ENCODE measurements at places on chromosomes 4 and X. TPM values are rescaled to one million over a fixed set of nuclear protein-coding genes. Genes with fewer than 3 reads are reported as not detected.

AVPR2 gene
- total RNA-seq = not detected

EGF gene
- not detected for total RNA-seq

SFRP2 gene
- 0.54 TPM for total RNA-seq

CENPE gene
- 8.5 TPM for total RNA-seq

CRMP1 gene
- 947 TPM for total RNA-seq

TRAM1L1 gene
- 6.5 TPM for total RNA-seq

NPY1R gene
- total RNA-seq = 0.54 TPM

STOX2 gene
- total RNA-seq = 26.7 TPM

GABRG1 gene
- total RNA-seq = not detected

HDX gene
- 14.3 TPM for total RNA-seq

RHOXF2 gene
- total RNA-seq = not detected

ARHGEF38 gene
- total RNA-seq = not detected

ARAP2 gene
- total RNA-seq = 1.4 TPM

PRRG3 gene
- total RNA-seq = 2.0 TPM

FAM47E gene
- 2.9 TPM for total RNA-seq

TLR1 gene
- not detected for total RNA-seq

STPG2 gene
- total RNA-seq = 0.66 TPM

USP27X gene
- total RNA-seq = 4.2 TPM

YY2 gene
- total RNA-seq = 1.1 TPM

CXCR3 gene
- not detected for total RNA-seq

IGSF1 gene
- 3.0 TPM for total RNA-seq

HTR2C gene
- not detected for total RNA-seq

CLIC2 gene
- total RNA-seq = 0.56 TPM

TEX11 gene
- total RNA-seq = not detected

ADAD1 gene
- total RNA-seq = not detected

NHSL2 gene
- 7.3 TPM for total RNA-seq

ARR3 gene
- not detected for total RNA-seq

PLS3 gene
- 17.8 TPM for total RNA-seq

GPR119 gene
- not detected for total RNA-seq

GYPE gene
- total RNA-seq = not detected

FMR1 gene
- total RNA-seq = 45.4 TPM

CT45A1 gene
- total RNA-seq = not detected

CXCL9 gene
- not detected for total RNA-seq

IL3RA gene
- not detected for total RNA-seq

MTTP gene
- total RNA-seq = not detected

CITED1 gene
- 42.7 TPM for total RNA-seq

MAGEA1 gene
- total RNA-seq = not detected

LETM1 gene
- total RNA-seq = 48.5 TPM

SPATA4 gene
- not detected for total RNA-seq

POU3F4 gene
- 1.8 TPM for total RNA-seq

SLC39A8 gene
- total RNA-seq = 0.83 TPM

GPR173 gene
- total RNA-seq = 85.3 TPM

PCSK1N gene
- 127 TPM for total RNA-seq

DUX4 gene
- total RNA-seq = 1.2 TPM

ADH1A gene
- total RNA-seq = not detected

VMA21 gene
- total RNA-seq = 28.7 TPM

CYSLTR1 gene
- 0.25 TPM for total RNA-seq

MPP1 gene
- total RNA-seq = 12.7 TPM

MAGEC3 gene
- total RNA-seq = not detected

SEL1L3 gene
- total RNA-seq = 23.7 TPM

ANOS1 gene
- 1.0 TPM for total RNA-seq

Measured in glutamatergic neuron (in vitro differentiated cells).